ENCODE measurements at places on chromosomes 3 and 15.

GRCh38 chr15:30924353-30924752 is 20.6 kb downstream of the FAN1 start:
- no peak for DNase-seq

- DNase-seq, result no peak
Observed at GRCh38 chr15:56205061-56205876, 38.4 kb downstream of the RFX7 start.

DNA sequence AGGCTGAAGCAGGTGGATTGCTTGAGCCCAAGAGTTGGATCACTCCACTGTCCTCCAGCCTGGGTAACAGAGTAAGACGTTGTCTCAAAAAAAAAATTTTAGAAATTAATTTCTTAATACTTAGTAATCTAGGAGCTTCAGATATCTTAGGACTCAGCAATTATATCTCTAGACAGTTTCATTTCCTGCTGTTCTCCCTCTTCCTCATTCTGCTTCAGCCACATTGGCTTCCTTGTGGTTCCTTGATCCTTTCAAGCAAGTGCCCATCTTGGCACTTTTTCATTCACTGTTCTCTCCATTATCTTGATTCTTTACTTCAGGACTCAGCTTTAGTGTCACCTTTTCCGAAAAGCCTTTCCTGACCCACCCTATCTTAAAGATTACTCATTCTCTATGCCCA is 22.5 kb downstream of the TMEM202 start:
- DNase-seq, result no peak

GRCh38 chr15:24848050-24848449 is 106.7 kb upstream of the SNRPN start:
- no peak for DNase-seq

DNA sequence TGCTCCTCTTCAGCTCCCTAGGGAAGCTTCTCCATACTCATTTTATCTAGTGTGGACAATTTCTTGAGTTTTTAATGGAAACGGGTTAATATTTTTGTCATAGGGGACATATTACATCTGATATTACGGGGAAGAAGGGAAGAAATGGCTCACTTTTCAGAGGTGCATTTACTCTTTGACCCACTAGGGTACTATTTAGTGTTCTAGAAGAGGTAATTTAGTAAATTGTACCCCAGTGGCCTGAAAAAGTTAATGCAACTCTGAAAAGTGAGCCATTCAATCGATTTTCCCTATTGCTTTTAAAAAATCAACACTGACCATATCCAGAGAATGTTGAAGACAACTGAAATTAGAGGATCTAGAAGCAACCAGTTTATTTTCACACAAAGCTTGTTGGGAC is 71.2 kb downstream of the MAP2K5 start:
- no peak for DNase-seq

- DNase-seq, result no peak
Observed at GRCh38 chr3:13579063-13579462, 30.1 kb downstream of the FBLN2 start.

GRCh38 chr3:103295974-103296570 is 861.3 kb downstream of the ZPLD1 start:
- DNase-seq, result peak; percentile 2

DNA sequence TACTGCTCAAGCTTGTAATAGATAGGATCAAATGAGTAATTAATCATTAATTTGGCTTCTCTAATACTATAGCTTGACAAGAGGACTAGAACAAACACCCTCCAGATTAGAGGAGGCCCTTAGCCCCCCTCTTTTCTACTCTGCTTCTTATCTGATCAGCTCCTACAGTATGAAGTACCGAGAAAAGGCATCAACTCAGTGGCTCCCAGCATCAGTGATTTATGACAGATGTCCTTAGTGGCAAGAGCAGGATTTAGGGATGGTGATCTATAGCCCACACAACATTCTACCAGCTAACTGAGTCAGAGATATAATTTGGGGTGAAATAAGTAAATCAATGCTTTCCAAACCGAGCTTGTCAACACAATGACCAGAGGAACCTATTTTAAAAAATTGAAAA is 541.1 kb downstream of the NLGN1 start:
- DNase-seq, result no peak

- DNase-seq, result no peak
Observed at GRCh38 chr3:194133661-194134230, 2.2 kb upstream of the HES1 start.

GRCh38 chr3:35216501-35217266 is 422.6 kb upstream of the ARPP21 start:
- DNase-seq, result no peak

- DNase-seq, result peak; percentile 36
Observed at GRCh38 chr15:83248151-83249029, 36.1 kb downstream of the BNC1 start.

- DNase-seq, result no peak
Observed at GRCh38 chr3:100122321-100122720, 8.0 kb upstream of the FILIP1L start.

GRCh38 chr15:71660501-71660900 is 149.9 kb upstream of the NR2E3 start:
- no peak for DNase-seq

GRCh38 chr15:39609166-39609916 is 28.5 kb downstream of the THBS1 start:
- no peak for DNase-seq

GRCh38 chr3:84442533-84442932 is 516.3 kb upstream of the CADM2 start:
- no peak for DNase-seq

GRCh38 chr3:140708815-140709214 is 31.0 kb downstream of the TRIM42 start:
- DNase-seq, result no peak

DNA sequence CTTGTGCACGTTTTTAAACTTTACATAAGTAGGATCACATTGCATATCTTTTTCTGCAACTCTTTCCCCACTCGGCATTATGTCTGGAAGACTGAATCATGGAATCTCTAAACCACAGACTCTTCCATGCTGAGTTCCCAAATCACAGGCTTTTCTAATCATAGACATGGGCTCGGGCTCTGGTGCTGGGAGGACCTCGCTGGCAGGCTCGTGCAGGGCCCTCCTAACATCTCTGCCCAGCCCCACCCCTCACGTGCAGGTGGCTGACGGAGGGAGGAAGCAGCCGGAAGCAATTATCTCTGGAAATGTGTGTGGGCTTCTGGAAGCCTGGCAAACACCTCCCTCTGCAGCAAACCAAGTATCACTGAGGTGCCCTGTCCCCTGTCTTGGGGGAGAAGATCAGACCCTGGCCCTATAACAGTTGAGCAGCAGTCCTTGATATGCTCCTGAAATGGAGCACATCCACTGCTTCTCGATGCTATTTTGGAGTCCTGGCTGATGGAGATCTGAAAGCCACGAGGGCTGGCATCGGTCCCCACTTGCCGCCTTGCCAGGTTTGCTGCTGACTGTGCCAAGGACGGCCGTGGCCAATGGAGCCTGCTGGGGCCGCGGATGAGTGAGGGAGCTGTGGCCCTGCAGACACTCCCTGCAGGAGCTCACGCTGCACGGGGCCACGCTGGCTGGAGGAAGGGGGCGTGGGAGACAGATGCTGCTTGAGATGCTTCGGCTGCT is 4.4 kb upstream of the IQSEC1 start:
- no peak for DNase-seq

DNA sequence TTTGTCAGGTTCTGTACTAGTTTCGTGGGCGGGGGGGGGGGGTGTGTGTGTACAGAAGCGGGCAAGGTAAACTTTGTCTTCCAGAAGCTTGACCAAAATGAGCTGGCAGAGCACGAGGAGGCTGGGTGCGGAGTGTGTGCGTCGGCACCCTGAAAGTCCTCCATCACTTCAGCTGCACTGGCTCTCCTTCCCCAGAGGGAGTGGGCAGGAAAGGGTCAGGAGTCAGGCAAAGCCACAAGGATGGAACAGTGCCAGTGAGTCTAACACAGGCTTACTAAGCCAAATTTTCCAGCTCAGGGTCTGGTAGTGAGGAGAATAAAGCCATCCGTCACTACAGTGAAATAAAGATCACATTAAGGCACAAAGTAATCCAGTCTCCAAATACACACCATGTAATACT is 11.9 kb upstream of the SH3GL3 start:
- DNase-seq, result no peak

GRCh38 chr15:87167706-87168105 is 1088.0 kb downstream of the AGBL1 start:
- DNase-seq, result no peak

GRCh38 chr3:139839659-139840058 is 95.3 kb upstream of the CLSTN2 start:
- DNase-seq, result no peak

DNA sequence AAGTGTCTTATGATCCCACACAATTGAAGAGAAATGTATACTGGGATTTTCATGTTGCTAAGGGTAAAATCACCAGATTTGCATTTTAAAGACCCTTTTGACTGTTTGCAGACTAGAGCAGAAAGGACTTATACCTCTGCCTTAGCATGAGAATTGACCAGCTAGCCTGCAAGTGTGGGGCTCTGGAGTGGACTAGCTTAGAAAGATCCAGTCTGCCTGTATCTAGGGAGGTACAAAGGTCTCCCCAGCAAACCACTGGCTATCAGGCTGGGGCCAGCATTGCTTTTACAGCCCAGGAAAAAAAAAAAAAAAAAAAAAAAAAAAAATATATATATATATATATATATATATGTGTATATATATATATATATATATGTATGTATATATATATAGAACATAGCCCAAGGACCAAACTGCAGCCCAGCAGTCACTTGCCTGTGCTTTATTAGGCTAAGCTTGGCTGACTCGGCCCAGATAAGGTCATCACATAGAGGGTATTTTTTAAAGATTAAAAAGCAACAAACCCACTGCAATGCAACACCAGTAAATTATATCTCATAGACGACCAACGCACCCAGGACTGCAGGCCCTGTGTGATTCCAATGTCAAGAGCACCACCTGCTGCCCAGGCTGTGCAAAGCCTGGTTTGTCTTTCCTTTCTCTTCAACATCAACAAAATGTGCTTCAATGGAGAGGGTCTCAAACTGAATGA is 63.7 kb downstream of the DCLK3 start:
- peak; percentile 55 for DNase-seq

- DNase-seq, result peak; percentile 66
Observed at GRCh38 chr3:124467980-124468902, 262.0 kb upstream of the UMPS start.

GRCh38 chr15:94610069-94610468 is 378.7 kb downstream of the MCTP2 start:
- DNase-seq, result no peak

GRCh38 chr3:13788522-13789424 is 91.1 kb downstream of the WNT7A start:
- no peak for DNase-seq

DNA sequence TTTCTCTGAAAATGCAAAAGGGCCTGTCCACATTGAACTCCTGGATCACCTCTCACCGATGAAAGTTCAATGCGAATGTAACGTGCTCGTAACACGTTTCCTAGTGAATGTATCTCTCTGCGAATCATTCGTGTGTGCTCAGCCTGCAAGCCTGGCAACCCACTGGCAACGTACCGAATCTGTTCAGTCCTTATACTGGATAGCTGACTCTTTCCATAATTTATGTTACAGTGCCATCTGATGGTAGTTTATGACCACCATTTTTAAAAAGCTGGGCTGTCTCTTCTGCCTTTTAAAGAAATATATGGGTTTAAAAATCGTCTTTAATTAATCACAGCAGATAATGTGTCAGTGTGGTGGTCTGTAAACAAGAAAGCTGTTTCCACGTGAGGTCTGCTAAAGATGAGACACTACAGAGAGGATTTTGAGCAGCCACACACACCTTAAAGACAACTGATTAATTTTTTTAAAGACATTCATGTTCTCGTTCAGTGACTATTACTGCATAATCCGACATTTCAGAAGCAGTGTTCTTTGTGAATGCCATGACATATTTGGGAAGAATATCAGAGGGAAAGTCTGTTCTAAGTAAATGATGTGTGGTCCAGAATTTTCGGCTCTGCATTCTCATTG is 69.4 kb upstream of the FOXP1 start:
- DNase-seq, result peak; percentile 45

DNA sequence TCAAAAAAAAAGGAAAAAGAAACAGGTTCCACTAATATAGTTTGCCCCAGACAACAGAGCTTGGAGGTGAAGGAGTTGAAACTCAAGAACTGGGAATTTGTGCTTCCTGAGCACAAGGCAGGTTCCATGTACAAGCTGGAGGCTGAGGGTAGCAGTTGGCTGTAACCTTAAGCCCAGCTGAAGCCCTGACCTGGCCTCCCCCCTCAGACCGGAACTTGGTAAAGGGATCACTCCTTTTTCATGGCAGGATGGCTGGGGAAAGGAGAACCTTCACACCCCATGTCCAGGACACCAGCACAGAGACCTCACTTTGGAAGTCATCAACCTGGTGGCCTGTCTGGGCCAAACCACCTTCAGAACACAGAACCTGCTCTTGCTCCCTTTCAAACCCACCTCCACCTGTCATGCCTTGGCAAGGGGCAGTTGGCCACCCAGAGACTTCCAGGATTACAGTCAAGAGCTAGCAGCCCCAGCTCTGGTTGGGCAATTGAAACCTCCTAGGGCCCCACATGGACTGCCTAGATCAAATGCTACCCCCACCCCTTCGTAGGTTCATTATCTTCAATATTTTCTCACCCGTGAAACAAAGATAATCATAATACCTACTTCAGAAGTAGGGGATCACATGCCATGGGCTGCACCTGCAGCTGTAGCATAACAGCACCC is 3.5 kb downstream of the RPL29 start:
- no peak for DNase-seq
